ENCODE measurements at places on chromosomes 3 and 15. TPM values are rescaled to one million over a fixed set of nuclear protein-coding genes. Genes with fewer than 3 reads are reported as not detected.

DNA sequence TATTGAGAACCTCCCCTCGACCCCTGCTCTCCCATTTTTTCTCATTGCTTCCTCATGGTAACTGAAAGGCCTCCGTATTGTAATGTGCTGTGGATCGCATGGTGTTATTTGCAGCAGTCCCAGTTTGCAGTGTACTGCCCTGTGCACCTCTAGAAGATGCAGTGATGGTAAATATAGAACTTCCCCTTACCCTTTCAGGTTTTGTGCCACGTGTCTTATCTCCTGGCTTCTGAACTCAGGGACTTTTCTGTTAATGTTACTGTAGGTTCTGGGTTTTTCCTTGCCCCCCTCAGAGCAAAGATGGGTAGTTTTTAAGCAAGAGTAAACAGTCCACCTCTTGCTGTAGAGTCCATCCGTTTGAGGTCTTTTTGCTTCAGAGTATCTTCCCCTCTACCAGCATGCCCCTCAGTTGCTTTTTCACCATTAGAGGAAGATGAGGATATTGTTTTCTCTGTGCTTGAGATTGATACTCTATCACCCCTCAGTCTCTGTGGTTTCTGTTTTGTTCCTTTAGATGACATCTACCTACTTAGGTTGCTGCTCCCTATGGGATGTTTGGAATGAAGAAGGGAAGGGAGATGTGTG lies 22.4 kb downstream of the CHD2 start:
- H3K27me3 ChIP-seq: no peaks in the 10 kb centered on the region
- H3K27ac ChIP-seq: peak overlapping the region; percentile 27
- no peak overlapping the region for H3K4me3 ChIP-seq
- H3K4me1 ChIP-seq: peaks cover 54% of the 10 kb centered on the region
- no peak for DNase-seq

- H3K4me3 ChIP-seq: no peak overlapping the region
- peaks cover 22% of the 10 kb centered on the region for H3K36me3 ChIP-seq
Measured at GRCh38 chr3:52289747-52290595, 2.3 kb downstream of the GLYCTK start.

DNA sequence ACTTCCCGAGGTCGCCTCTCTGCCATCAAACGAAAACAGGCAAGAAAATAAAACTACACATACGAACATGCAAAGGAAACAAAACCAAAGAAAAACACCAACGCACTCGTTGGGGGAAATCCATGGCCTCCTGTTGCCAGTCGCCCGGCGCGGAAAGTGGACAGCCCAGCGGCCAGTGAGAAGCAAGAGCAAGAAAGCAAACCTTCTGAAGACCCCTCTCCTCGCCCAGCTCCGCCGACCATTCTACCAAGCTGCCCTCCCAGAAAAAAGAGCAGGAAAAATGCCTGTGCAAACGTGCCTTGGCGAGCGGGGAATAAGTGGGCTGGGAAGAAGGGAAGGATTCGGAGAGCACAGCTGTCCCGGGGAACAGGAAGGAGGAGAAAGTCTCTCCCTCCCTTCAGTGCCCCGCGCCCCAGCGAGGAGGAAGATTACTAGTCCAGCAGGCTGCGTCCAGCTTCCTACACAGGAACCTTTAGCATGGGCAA lies 802 bp upstream of the NECTIN3 start:
- no peaks in the 10 kb centered on the region for H3K4me1 ChIP-seq
- H3K4me3 ChIP-seq: peak overlapping the region; percentile 95
- DNase-seq: no peak
- H3K27me3 ChIP-seq: no peaks in the 10 kb centered on the region

GRCh38 chr3:160126051-160126450 lies 99.2 kb upstream of the C3orf80 start:
- H3K27me3 ChIP-seq: no peaks in the 10 kb centered on the region
- H3K27ac ChIP-seq: no peak overlapping the region
- no peak overlapping the region for H3K4me3 ChIP-seq
- H3K4me1 ChIP-seq: no peaks in the 10 kb centered on the region
- no peaks in the 10 kb centered on the region for H3K36me3 ChIP-seq

GRCh38 chr3:147173257-147173656 lies 233.1 kb downstream of the ZIC4 start:
- H3K4me3 ChIP-seq: no peak overlapping the region
- H3K36me3 ChIP-seq: no peaks in the 10 kb centered on the region
- no peak overlapping the region for H3K27ac ChIP-seq
- no peaks in the 10 kb centered on the region for H3K4me1 ChIP-seq

DNA sequence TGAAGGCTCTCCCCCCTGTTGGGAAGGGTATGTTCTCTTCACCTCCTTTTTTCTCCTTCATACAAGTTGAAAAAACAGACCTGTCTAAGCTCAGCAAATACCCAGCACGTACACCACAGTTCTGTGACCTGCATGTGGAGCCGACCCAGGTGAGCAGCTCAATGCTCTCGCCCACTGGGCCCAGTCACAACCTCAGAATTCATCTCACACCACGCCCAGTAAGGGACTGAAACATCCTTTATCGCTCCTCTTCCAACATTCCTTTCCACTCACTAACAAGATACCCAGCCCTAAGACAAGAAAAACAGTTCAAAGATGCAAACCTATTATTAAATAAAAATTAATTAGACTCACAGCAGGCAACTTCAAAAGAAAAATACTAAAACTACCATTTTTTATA lies 68.9 kb downstream of the FOXP1 start:
- no peak overlapping the region for H3K4me3 ChIP-seq
- H3K36me3 ChIP-seq: no peaks in the 10 kb centered on the region
- no peak for DNase-seq

GRCh38 chr3:33883951-33884561 lies 85.6 kb downstream of the PDCD6IP start:
- no peaks in the 10 kb centered on the region for H3K27me3 ChIP-seq
- H3K4me3 ChIP-seq: peak overlapping the region; percentile 2
- no peaks in the 10 kb centered on the region for H3K4me1 ChIP-seq
- no peak for DNase-seq

DNA sequence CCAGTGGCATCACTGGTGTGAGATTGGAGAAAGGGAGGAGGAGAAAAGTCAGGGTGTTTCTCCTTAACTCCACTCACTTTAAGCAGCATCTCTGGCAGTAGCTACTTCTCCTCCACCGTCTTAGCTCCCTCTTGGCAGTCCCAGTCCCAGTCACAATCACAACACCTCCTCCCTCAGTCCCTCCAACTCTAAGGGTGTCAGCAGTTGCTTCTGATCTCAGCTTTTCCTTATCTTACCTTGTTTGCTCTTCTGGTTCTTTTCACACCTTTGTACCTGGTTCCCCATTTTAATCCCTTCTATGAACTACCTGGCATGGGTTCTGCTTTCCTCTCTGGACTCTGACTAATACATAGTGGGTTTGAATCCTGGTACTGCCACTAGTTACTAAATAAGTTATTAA lies 188.3 kb upstream of the CTDSPL start:
- no peak for DNase-seq
- no peak overlapping the region for H3K4me3 ChIP-seq

GRCh38 chr3:186633481-186633880 lies 6.7 kb upstream of the FETUB start:
- H3K36me3 ChIP-seq: no peaks in the 10 kb centered on the region
- no peak overlapping the region for H3K27ac ChIP-seq
- H3K27me3 ChIP-seq: no peaks in the 10 kb centered on the region
- no peak overlapping the region for H3K4me3 ChIP-seq
- no peak for DNase-seq
- no peaks in the 10 kb centered on the region for H3K4me1 ChIP-seq

- no peaks in the 10 kb centered on the region for H3K27me3 ChIP-seq
- H3K27ac ChIP-seq: peak overlapping the region; percentile 88
- peak overlapping the region; percentile 57 for H3K4me3 ChIP-seq
- peak; percentile 91 for DNase-seq
- peaks cover 20% of the 10 kb centered on the region for H3K36me3 ChIP-seq
Measured at GRCh38 chr15:43777267-43777914, 625 bp upstream of the ELL3 start.

DNA sequence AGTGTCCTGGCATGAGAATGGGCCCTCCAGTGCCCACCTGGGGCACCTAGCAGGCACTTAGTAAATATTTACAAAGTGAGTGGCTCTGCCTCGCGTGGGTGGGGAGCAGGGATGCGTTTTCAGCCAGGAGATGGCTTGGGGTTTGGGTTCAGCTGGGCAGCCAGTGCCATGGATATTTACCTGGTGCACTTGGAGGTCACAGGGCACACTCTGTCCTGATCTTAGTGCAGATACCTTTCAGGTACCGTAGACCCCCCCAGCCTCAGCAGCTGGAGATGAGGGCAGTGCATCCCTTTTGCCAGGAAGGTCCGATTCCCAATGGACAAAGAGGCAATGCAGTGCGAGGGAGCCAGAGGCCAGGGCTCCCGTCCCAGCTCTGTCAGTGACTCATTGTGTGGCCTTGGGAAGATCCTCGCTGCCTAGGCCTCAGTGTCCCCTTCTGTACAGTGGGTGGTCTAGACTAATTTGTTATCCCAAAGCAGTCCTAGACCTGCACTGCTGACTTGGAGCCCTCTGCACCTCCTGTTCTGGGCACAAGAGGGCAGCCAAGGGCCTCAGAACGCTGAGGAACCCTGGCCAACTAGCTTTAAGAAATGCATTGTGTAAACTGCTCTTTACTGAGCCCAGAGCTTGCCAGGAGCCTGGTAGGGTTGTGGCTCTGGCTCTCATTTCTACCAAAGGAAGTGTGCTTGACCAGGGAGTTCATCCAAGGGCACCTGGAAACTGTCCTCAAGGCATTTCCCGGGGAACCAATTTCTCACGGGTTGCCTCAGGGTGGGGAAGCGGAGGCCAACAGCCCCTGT lies 16.0 kb downstream of the HDAC11 start:
- DNase-seq: no peak
- no peaks in the 10 kb centered on the region for H3K4me1 ChIP-seq
- H3K4me3 ChIP-seq: no peak overlapping the region
- H3K27ac ChIP-seq: no peak overlapping the region
- H3K27me3 ChIP-seq: no peaks in the 10 kb centered on the region
- H3K36me3 ChIP-seq: no peaks in the 10 kb centered on the region

DNA sequence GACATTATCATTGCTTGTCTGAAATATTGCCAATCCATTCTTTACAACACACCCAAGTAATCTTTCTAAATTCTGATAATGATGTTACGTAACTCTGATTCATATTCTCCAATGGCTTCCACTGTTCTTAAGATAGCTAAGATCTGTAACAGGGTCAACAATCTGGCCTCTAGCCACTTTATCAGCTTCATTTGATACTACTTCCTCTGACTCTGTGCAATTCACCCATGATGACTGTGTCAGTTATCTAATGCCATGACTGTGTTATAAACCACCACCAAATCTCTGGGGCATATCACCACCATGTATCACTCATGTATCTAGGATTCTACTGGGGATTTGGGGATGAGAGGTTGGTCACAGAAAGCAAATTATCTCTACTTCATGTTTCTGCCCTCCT lies 44.0 kb downstream of the CD200 start:
- H3K27ac ChIP-seq: no peak overlapping the region
- H3K4me3 ChIP-seq: no peak overlapping the region
- DNase-seq: no peak
- H3K36me3 ChIP-seq: no peaks in the 10 kb centered on the region

DNA sequence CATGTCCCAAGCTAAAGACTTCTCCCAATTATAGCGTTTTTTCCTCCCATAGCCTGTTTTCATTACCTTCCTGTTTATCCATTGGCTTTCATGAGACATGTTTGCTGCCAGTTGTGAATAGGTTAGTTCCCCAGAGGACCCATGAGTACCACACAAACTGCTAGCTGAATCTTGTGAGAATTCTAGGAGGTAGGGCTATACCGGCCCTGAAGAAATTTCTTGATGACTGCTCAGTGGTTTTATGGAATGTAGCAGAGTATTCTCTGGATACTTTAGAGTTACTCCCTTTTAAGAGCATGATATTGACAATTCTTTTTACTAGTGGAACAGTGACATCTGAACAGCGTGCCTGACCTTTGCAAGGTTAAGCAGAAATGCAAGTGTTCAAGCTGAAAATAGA lies 210.4 kb downstream of the MCTP2 start:
- no peak overlapping the region for H3K4me3 ChIP-seq
- H3K4me1 ChIP-seq: no peaks in the 10 kb centered on the region
- H3K27me3 ChIP-seq: no peaks in the 10 kb centered on the region
- no peak overlapping the region for H3K27ac ChIP-seq
- no peak for DNase-seq

DNA sequence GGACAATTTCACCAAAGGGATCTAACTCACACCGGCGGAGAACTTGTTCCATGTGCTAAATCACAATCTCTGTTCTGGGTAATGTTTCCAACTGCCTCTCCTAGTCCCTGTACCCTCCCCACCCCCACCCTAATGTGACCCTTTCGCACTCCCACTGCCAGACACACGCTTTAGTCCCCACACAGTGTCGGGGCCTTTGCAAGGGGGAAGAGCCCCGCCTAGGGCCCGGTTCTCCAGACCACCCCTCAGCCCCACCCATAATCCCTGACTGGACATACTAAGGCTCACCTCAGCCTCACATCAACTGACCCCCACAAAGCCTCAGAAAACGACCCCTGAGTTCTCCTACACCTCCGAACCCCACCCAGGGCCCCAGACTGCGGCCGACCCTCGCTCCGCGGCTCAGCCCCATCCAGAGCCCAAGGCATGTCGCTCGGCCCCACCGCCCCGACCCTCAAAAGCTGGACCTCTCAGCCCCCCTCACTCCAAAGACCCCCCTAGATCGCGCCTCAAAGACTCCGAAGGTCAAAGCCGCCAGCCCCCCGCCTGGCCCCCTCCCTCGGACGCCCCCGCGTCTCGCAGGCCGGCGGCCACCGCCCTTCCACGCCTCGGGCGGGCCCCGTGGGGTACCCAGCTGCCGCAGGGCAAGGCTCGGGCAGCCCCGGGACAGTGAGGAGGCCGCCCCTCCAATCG lies 72.0 kb upstream of the MAP4 start:
- peaks cover 3% of the 10 kb centered on the region for H3K36me3 ChIP-seq
- peaks cover 5% of the 10 kb centered on the region for H3K4me1 ChIP-seq
- H3K4me3 ChIP-seq: peak overlapping the region; percentile 84
- peak; percentile 69 for DNase-seq
- peak overlapping the region; percentile 98 for H3K27ac ChIP-seq
- H3K27me3 ChIP-seq: no peaks in the 10 kb centered on the region

DNA sequence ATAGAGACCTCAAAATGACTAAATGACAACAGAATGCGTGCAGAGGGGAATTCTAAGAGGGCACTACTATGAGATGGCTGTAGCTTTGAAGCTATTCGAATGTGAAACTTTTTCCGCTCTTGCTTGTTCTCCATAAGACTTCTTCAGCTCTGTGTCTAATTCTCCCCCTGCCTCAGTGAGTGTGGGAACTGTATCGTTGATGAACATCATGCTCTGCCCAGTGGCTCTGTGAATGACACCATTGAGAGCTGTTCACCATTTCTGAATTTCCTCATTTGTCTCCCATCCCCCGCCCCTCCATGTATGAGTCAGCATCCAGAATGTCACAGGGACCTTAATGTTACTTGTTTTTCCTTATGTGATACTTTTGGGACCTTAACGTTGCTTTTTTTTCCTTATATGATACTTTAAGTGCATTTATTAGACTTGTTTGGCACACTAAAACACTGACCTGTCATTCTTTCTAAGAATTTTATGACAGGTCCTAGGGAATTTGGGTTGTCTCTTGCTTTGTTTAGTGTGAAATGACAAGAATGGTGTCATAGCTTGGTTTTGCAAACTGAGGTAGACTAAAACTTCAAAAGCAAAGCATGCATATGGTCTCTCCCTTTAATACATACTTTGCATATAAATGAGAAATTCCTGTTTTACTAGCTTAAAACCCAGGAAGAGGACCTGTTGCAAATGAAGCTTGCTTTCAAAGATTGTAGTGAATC lies 99.6 kb downstream of the FNDC3B start:
- no peaks in the 10 kb centered on the region for H3K36me3 ChIP-seq
- no peaks in the 10 kb centered on the region for H3K27me3 ChIP-seq
- no peak overlapping the region for H3K4me3 ChIP-seq
- peak overlapping the region; percentile 77 for H3K27ac ChIP-seq

ATP8B4 gene
- total RNA-seq: 15.1 TPM

CCDC54 gene
- total RNA-seq: not detected

EPHA6 gene
- total RNA-seq: not detected

CADPS gene
- total RNA-seq: not detected

ADAMTS9 gene
- 74.1 TPM for total RNA-seq

NDN gene
- total RNA-seq: 132 TPM

KCNAB1 gene
- 15.1 TPM for total RNA-seq
